Hypothalamus (tissue), 51 donors: ENCODE measurements at places on chromosomes 2 and 18.

DNA sequence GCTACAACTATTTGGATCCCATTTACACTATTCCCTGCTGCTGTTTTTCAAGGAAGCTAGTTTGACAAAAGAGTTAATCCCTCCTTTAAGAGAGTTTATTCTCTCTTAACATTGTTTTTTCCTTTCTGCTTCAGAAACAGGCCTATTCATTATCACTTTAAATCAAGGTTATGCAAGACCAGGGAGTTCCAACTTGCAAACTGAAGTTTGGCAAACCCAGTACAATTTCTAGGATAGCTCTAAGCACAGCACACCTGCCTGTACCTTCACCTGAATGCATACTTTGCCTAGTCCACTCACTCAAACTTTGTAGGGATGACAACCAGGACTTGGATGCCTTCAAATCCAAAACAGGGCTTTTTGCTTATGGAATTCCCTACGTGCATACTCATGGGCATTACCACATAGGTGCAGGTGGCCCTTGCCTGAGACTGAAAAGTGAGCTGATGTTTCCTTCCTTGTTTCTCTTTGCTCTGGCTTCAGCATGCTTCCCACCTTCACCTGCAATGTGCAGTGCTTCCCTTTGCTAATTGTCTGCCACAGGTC, 193.8 kb upstream of the MMADHC start:
- no peak for DNase-seq

- no peak for DNase-seq
These were observed 171.2 kb downstream of the CPS1 start for GRCh38 chr2:210727549-210727948.

- DNase-seq, result no peak
These were observed 43.1 kb downstream of the EDAR start for GRCh38 chr2:108945969-108946368.

GRCh38 chr18:46950064-46950656, 32.8 kb downstream of the KATNAL2 start:
- no peak for DNase-seq

DNA sequence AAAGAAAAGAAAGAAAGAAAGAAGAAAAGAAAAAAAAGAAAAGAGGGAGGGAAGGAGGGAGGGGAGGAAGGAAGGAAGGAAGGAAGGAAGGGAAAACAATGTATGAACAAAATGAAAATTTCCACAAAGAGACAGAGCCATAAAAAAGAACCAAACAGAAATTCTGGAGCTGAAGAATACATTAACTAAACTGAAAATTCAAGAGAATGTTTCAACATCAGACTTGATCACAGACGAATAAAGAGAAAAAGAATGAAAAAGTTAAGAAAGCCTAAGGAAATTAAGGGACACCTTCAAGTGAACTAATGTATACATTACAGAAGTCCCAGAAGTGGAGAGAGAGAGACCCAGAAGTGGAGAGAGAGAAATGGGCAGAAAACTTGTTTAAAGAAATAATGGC, 60.9 kb upstream of the RAB6C start:
- DNase-seq, result no peak

- no peak for DNase-seq
These were observed 48.9 kb upstream of the STPG4 start for GRCh38 chr2:47203995-47204394.

DNA sequence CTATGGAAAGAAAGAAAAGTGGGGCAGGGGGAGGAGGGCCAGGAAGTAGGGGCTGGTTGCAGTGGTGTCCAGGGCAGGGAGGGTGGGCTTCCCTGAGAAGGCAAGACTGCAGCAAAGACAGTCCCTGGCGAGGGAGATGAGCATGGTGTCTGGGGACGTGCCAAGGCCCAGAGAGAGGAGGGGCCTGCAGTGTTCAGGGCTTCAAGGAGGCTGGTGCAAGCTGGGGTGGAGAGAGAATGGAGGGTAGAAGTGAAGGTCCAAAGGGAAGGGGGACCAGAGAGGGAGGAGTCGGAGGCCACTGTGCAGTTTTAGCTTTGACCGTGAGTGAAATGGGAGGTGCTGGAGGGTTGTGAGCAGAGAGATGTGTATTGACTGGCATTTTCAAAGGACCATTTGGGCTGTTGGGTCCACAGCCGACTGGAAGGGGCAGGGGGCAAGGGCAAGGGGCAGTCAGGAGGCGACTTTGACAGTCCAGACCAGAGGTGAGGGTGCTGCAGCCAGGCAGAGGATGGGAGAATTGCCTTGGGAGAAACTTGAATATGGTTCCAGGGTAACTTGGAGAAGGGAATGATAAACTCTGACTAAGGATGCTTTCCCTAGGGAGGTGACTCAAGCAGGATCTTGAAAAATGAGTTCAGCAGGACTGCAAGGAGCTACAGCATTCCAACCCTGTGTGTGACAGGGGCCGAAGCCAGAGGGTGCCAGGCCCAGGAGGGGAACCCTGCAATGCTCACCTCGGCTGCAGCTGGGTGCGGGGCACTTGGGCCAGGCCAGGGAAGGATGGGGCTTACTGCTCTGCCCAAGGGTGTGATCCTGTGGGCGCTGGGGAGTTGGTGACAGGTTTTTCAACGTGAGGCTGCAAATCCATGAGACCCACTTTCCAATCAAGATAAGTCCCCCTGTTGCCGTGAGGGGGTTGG, 177.1 kb upstream of the HAAO start:
- DNase-seq, result no peak

DNA sequence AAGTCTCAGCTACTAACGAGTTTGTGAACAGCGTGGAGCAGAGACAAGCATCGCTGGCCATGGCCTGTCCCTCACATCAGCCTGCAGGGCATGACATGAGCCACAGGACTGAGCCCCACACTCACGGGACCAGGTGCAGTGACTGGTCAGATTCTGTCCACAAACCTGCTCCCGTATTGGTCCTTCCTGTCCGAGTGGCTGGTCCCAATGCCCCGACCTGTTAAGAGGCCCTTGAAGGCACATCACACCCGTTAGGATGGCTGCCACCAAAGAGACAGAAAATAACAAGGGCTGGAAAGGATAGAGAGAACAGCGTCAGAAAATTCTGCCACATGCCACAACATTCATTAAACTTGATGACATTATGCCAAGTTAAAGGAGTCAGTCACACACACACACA, 403.2 kb upstream of the MYT1L start:
- no peak for DNase-seq

DNA sequence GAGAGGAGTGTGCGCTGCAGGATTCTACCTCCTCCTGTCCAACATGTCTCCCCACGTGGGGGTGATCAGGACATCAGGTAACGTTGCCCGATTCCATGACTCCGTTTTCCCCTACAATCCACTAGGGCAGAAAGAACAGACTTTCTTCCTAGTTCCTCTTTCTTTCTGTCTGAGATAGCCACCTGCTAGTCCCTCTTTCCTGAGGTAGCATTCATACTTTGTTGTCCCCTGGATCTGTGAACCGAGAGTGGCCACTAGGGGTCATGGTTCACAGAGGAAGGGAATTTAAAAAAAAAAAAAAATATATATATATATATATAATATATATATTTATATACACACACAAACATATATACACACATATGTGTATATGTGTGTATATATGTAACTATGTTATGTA, 210.0 kb upstream of the ZNF521 start:
- no peak for DNase-seq
